ENCODE measurements at places on chromosomes 6 and 20.

- no peak for DNase-seq
Observed at GRCh38 chr6:45587229-45588060, 209.7 kb upstream of the SUPT3H start.

DNA sequence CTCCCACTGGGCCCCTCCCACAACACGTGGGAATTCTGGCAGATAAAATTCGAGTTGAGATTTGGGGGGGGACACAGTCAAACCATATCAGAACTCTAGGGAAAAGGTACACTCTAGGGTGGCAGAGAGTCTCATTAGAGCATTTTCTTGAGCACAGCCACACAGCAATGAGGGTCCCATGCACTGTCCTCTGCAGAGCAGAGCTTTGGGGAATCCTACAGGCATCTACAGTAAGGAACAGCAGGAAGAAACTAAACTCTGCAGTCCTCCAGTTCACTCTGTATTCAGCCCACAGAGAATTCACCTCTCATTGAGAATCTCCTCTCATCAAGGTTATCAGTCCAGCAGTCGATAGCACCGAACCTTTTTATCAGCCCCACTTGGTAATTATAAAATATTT lies 438.6 kb upstream of the NOX3 start:
- DNase-seq: no peak

GRCh38 chr6:154622618-154623336 lies 110.4 kb upstream of the SCAF8 start:
- DNase-seq: no peak

DNA sequence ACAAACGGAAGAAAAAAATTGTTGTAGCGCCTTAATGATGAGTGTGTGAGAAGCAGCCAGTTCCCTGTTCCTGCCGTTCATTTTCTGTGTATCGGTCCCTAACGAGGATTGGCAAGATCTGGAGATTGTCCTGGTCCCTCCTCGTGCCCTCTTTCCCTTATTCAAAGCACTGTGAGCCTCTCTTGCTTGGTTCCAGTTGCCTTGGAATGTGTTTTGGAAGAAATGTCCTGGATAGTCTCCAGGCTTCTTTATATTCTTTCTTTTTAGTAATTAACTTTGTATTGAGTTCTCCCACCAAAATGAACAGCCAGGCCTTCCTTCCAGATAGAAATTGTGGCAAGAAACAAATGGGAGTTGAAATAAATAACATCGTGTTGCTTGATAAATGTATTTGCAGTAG lies 348.3 kb downstream of the CDH26 start:
- DNase-seq: no peak

GRCh38 chr6:16514249-16514648 lies 247.0 kb downstream of the ATXN1 start:
- no peak for DNase-seq

DNA sequence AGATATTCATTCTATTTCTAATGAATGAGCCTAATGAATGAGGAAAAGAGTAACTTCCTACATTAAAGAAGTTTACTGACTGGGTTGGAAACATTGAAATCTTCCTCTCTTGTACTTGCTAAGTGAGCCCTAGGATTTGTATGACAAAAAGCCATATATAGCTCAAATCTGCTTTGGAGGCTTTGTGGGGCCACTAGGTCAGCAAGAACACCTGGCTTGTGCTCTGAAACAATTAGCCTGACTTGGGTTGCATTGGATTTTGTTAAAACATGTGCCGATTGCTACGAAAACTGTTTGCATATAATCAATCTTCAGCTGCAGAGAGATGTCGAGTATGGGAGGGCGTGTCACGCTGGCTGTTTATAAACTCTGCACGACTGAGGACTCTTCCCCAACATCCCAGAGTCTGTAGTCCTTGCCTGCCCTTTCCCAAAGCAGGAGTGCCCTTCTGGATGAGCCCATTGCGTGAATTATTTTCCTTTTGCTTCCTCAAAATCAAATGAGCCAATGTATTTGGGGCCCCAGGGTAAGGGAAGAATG lies 684.8 kb downstream of the DHX35 start:
- DNase-seq: no peak

- peak; percentile 23 for DNase-seq
Observed at GRCh38 chr20:48595495-48596333, 232.1 kb downstream of the PREX1 start.

- no peak for DNase-seq
Observed at GRCh38 chr6:160508599-160508998, 155.5 kb downstream of the LPA start.

DNA sequence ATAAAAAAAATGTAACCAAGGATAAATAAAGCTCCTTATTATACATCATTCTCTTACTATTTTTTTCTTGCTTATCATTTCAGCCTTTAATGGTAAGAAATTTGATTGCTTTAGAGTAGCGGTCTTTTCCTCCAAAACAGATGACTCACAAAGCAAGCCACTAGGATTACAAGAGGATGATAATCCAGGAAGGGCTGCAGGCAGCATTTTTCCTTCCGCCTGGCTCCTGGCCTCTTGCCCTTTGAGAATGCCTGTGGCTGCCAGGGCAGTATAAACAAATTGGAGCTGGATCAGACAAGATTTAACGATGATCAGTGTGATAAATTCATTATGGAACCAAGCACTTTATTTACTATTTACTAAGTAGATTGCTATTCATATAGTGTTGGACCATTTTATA lies 9.7 kb upstream of the FBXL4 start:
- no peak for DNase-seq

GRCh38 chr6:158686791-158687381 lies 37.0 kb downstream of the SYTL3 start:
- peak; percentile 34 for DNase-seq

- DNase-seq: peak; percentile 97
Observed at GRCh38 chr20:13995086-13995665, at the start of gene MACROD2. MACROD2 (plus strand) TSS chr20:13995516.

DNA sequence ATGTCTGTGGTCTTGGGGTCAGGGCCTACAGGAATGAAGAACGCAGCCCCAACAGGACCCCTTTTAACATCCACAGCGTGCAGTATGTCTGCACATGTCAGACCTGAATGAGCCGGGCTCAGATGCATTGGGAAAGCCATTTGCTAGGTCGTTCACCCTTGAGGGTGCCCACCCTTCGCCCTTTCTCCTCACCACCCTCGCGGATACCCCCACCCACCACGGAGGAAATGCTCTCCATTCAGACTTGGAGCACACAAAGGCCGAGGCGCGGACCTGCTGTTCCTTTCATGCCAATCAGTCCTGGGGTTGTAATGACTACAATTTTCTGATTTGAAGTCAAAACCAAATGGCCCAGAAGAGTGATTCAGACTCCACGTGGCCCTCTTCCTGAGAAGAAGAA lies 62.7 kb downstream of the EDN3 start:
- DNase-seq: no peak

GRCh38 chr20:3316136-3316535 lies 77.1 kb upstream of the SLC4A11 start:
- no peak for DNase-seq

GRCh38 chr6:160297310-160297709 lies 38.7 kb upstream of the SLC22A2 start:
- peak; percentile 68 for DNase-seq

DNA sequence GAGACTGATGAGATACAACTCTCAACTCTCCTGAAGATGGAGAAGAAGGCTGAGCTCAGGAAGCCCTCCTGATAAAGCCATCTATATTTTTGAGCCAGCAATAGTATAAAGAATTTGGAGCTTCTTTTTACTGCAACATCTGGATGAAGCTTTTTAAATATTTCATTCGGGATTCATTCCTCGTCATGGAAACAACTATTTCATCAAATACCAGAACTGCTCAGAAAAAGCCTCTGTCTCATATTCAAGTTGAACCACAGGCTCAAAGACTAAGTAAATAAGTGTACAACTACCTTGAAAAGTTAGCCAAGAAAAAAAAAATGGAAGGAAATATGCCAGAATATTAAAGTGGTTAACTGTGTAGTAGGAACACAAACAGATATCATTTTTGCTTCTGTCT lies 37.8 kb downstream of the PTPRT start:
- no peak for DNase-seq

GRCh38 chr20:8145246-8146168 lies 13.4 kb downstream of the PLCB1 start:
- DNase-seq: no peak

DNA sequence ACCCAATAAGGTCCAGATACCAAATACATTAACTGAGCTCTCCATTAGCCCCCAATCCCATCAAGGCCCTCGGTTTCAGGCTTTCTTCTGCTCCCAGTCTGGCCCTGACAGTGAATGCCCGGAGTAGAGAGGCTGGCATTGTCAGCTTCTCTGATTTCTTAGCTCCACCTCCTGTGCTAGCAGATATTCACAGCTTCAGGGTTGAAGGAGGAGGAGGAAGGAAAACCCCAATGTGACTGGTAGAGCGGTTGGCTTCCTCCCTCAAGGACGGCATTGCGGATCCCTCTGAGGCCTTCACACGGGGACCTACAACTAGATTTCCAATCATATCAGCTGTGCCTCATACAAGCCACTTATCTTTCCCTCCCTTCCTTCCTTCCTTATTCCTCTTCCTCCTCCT lies 164.1 kb upstream of the SYNDIG1 start:
- no peak for DNase-seq

DNA sequence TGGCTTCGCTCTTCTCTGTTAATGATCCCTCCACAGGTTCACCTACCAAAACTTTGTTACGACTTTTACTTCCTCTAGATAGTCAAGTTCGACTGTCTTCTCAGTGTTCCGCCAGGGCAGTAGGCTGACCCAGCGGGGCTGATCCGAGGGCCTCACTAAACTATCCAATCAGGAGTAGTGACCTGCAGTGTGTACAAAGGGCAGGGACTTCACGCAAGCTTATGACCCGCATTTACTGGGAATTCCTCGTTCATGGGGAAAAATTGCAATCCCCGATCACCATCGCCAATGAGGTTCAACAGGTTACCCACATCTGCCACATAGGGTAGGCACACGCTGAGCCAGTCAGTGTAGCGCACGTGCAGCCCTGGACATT lies 771.4 kb upstream of the DEFB115 start:
- no peak for DNase-seq

GRCh38 chr6:90268178-90268577 lies 28.5 kb downstream of the BACH2 start:
- DNase-seq: no peak

GRCh38 chr6:165556116-165556843 lies 106.8 kb downstream of the PDE10A start:
- DNase-seq: no peak

DNA sequence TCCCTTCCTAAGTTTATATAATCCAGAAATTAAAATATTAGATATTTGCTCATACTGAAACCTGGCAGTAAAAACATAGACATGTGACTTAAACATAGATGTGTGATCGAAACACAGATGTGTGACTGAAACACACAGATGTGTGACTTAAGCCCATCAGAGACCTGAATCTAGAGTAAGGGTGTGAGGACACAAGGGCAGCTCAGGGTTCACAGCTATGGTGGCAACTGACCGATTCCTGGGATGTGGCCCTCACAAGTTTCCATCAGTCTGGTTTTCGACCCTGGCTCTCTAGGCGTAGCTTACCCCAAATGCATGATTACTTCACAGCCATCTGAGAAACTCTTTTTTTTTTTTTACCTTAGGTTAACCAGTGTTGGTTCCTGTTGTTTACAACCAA lies 137.0 kb downstream of the NRN1 start:
- DNase-seq: no peak

GRCh38 chr6:108738684-108739416 lies 109.4 kb upstream of the ARMC2 start:
- DNase-seq: no peak

DNA sequence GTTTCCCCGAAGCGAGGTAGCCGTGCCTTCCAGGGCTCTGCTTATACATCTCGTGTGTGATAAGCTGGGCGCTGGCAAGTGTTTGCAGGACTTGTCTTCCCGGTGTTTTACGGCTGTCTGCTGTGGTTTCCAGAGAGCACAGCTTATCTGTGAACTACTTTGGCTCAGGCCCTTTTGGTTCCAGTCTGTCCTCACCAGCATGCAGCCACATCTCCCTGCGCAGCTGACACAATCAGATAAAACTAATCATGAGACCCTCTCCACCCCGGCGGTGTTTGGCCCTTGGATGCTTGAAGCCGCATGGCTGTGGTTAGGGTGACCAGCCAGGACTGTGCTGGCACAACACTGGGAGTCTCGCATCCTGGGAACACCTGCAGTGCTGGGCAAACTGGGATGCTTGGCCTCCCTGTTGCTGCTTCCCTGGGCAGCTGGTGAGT lies 241.8 kb upstream of the FOXQ1 start:
- DNase-seq: no peak

GRCh38 chr6:132000296-132000695 lies 49.1 kb upstream of the CCN2 start:
- no peak for DNase-seq
